ENCODE measurements at places on chromosomes 11 and 22.

DNA sequence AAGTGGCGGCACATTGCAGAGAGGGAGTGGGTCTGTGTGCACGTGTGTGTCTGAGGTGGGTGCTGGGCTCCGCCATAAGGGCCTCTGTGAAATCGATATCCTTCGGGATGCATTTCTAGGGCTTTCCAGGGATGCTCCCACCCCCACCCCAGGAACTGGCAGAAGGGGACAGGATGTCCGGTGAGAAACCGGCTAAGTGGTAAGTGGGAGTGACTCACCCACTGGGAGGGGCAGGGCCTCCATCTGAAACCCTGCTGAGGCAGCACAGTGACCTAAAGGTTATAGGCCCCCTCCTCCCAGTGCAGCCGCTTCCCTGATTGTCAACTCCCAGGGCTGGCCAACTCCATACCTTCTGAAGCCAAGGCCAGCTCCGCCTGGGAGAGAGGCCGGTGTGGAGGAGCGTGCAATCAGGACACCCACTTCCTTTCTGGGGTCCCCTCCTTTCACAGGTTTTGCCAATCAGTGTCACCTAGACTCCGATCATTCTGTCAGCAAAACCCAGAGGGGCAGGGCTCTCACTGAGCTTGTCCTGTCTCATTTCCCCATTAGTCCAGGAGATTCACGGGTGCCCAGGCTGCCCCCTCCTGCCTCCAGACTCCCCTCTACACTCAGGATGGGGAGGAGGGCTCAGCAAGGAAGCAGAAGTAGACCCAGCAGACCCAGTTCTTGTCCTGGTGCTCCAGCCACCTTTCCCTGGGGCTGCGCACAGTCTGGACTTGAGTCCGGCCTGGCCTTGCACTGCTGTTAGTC, 44.5 kb downstream of the NECTIN1 start:
- DNase-seq = no peak
- H3K36me3 ChIP-seq = no peaks in the 10 kb centered on the region
- H3K4me1 ChIP-seq = peaks cover 24% of the 10 kb centered on the region
- H3K27me3 ChIP-seq = no peaks in the 10 kb centered on the region
- H3K27ac ChIP-seq = no peak overlapping the region

DNA sequence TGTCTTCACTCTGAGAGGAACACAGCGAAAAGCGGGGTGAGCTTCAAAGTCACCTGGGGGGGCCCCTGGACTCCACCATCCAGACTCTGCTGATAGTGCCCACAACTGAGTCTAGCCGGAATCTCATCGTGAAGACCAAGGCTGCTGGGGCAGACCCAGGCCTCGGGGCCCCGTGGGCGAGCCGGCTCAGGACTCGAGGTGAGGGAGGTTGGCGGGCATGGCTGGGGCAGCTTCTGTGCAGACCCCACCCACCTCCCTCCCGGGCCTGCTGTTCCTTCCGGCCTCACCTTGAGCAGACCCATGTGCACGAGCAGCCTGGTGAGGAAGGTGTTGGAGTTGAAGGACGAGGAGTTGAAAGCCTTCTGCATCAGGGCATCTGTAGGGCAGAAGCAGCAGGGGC, 8.7 kb upstream of the CHADL start:
- H3K27me3 ChIP-seq = no peaks in the 10 kb centered on the region
- H3K36me3 ChIP-seq = peaks cover 35% of the 10 kb centered on the region
- DNase-seq = no peak
- no peak overlapping the region for H3K27ac ChIP-seq
- H3K4me3 ChIP-seq = no peak overlapping the region

DNA sequence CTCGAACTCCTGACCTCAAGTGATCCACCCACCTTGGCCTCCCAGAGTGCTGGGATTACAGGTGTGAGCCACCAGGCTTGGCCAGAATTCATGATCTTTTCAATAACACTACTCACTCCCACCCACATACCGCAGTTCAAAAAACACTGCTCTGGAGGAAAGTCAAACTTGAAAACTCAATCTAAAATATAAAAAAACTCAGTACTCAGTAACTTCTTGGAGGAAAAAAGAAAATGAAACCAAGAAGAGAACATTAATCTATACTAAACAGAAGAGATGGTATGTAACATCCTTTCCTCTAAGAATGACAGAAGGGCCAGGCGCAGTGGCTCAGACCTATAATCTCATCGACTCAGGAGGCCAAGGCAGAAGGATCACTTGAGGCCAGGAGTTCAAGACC, 58.3 kb downstream of the MRTFA start:
- peaks cover 9% of the 10 kb centered on the region for H3K4me1 ChIP-seq
- H3K36me3 ChIP-seq = no peaks in the 10 kb centered on the region
- no peak for DNase-seq
- H3K27ac ChIP-seq = peak overlapping the region; percentile 52
- no peak overlapping the region for H3K4me3 ChIP-seq
- no peaks in the 10 kb centered on the region for H3K27me3 ChIP-seq

DNA sequence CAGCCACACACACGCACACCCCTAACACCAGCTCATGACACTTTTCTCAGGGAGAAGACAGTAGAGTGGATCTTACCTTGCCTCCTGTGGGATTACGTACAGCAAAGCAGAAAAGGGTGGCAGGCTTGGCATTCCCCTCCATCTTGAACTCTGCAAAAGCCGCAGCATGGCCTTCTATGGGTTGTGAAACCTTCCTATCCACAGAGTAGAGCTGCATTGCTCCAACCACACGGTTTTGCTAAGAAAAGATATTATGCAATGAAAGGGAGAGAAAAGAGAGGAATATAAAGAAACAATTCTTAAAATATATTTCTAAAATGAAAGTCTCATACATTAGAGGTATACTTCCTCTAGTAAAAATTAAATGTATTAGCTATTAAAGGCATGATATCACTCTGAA, 48.8 kb downstream of the CLTCL1 start:
- DNase-seq = no peak
- no peaks in the 10 kb centered on the region for H3K27me3 ChIP-seq
- no peak overlapping the region for H3K4me3 ChIP-seq
- no peak overlapping the region for H3K27ac ChIP-seq
- no peaks in the 10 kb centered on the region for H3K4me1 ChIP-seq

DNA sequence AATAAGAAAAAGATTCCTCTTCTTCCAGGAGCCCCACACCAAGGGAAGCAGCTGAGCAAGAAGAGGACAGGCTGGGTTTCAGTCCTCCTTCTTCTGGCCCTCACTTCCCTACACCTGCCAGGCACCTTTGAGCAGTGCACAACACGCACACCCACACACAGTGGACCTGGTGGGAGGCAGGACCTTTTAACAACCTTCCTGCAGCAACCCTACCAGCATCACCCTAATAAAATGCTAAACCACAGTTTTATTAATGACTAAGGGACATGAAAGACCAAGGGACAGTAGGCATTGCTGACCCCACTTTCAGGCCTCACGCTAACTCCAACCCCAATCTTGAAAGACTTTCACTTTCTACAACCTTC, 12.2 kb downstream of the ARAP1 start:
- no peak overlapping the region for H3K4me3 ChIP-seq
- peaks cover 93% of the 10 kb centered on the region for H3K4me1 ChIP-seq
- no peaks in the 10 kb centered on the region for H3K27me3 ChIP-seq
- H3K36me3 ChIP-seq = no peaks in the 10 kb centered on the region
- no peak for DNase-seq

GRCh38 chr11:46366661-46367161, 14.8 kb upstream of the MDK start:
- H3K4me1 ChIP-seq = peaks cover 70% of the 10 kb centered on the region
- H3K4me3 ChIP-seq = no peak overlapping the region
- no peaks in the 10 kb centered on the region for H3K27me3 ChIP-seq
- peak overlapping the region; percentile 23 for H3K27ac ChIP-seq

DNA sequence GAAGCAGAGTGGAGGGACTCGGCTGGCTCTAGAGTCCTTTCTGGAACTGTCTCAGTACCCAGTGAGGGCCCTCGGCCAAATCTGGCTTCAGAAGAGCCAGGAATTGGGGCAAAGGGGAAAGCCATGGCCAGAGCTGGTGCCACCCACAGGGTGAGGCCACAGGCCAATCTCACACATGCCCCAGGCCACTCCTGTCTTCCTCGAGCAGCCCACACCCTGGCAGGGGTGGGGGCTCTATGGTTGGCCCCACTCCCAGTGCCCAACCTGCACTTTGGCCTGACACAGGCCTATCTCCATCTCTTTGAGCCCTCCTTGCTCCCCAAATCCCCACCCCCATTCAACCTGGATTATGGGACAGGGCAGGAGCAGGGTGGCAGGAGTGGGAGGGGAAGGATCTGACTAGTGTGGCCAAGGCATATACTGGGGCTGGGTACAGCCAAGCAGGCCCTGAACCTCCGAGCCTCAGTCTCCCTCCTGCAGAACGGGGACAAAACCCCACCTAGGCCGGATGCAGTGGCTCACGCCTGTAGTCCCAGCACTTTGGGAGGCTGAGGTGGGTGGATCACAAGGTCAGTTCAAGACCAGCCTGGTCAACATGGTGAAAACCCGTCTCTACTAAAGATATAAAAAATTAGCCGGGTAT, 6.9 kb downstream of the TST start:
- no peaks in the 10 kb centered on the region for H3K4me1 ChIP-seq
- no peak for DNase-seq
- H3K27ac ChIP-seq = no peak overlapping the region

GRCh38 chr11:132205006-132205405, 834.6 kb downstream of the NTM start:
- no peaks in the 10 kb centered on the region for H3K4me1 ChIP-seq
- H3K36me3 ChIP-seq = no peaks in the 10 kb centered on the region
- H3K27ac ChIP-seq = no peak overlapping the region
- H3K27me3 ChIP-seq = no peaks in the 10 kb centered on the region
- DNase-seq = no peak

GRCh38 chr11:134510233-134511040, 98.4 kb upstream of the B3GAT1 start:
- no peaks in the 10 kb centered on the region for H3K27me3 ChIP-seq
- no peak overlapping the region for H3K4me3 ChIP-seq
- H3K36me3 ChIP-seq = no peaks in the 10 kb centered on the region
- DNase-seq = no peak

Measured in T-cell (primary cell).